ENCODE measurements at places on chromosomes 2 and 18. TPM values are rescaled to one million over a fixed set of nuclear protein-coding genes. Genes with fewer than 3 reads are reported as not detected.

GRCh38 chr2:29130295-29130694 lies 15.1 kb downstream of the CLIP4 start:
- no peak for DNase-seq

The CEBPZ gene
- polyA plus RNA-seq, result 37.5 TPM

The BCL2L11 gene
- 18.7 TPM for polyA plus RNA-seq

- no peak for DNase-seq
Measured at GRCh38 chr18:32096946-32097345, 5.3 kb downstream of the RNF138 start.

The NEUROD1 gene
- polyA plus RNA-seq, result not detected

DNA sequence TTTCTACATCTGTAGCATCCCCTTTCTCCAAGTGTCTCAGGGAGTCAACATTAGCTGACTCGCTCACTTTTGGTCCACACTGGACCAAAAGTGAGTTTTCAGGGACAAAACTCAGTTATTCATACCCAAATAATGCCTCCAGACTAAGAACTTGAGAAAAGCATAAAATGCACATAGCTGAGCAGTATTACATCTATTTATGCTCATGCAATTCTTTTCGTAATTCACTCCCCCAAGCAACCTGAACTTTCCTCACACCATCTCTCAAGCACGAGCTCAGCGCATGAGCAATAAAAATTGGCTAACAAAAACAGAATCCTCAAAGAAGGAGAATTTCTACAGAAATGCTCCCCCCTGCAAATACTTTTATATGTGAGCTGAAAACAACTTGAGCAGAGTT lies 17.0 kb downstream of the SFT2D3 start:
- no peak for DNase-seq

Data from naive B cell (primary cell).